ENCODE measurements at places on chromosomes 6 and 20. TPM values are rescaled to one million over a fixed set of nuclear protein-coding genes. Genes with fewer than 3 reads are reported as not detected.

DNA sequence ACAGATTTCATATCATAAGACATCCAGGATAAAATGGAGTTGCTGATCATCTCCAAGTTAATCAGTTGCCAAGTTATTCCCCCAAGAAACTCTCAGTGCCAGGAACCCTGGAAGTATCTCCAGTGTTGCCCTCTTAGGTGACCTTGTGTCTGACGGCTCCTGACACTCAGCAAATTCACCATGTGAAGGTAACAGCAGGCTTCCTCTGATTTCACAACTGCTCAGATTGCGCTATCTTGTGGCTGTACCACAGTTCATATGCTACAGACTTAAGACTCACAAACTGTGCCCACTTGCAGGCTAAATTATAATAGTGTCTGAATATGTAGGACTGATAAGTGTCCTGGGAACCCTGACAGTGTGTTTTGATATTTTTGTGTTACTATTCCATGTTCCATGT lies 186.6 kb upstream of the OPRM1 start:
- DNase-seq, result no peak

DNA sequence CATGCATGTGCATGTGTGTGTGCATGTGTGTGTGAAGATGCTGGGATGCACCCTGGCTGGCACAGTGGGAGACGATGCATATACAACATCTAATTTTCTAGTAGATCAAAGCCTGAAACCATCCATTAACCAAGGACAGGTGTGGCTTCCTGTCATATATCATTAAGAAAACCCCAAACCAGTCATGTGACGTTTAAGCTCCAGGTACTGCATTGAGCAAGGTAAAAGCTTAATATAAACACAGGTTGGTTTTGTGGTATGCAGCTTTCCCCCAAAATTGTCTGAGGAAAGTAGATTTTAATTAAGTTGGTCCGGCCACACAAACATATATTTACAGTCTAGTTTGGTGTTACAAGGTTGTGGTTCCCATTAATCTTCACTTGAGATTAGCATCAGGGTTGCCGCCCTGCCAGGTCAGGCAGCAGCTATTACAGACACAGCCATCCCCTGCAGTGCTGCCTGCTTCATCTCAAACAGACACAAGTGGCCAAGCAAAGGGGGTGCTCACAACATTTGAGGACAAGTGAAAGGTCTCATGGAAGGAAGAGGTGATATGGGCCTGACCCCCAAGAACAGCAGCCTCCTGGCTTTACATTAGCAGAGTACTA lies 48.6 kb upstream of the NAA20 start:
- DNase-seq, result no peak

DNA sequence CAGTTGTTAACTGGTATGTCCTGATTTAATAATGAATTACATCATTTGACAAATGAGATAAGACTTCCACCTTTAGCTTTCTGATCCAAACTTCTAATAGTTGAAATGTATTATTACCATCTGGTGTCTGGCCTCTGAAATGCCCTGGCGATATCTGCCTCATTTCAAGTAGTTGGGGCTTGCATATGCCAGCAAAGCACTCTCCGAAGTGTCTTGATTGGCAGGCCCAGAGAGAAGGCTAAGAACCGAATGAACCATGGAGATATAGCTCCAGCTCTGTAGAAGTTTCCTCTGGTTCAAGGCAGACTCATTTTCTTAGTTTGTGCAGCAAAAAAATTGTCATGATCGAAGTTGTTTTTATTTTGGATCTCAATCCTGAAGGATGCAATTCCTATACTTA lies 13.4 kb upstream of the HIVEP2 start:
- no peak for DNase-seq

GRCh38 chr20:44041001-44041400 lies 126.3 kb downstream of the TOX2 start:
- no peak for DNase-seq

DNA sequence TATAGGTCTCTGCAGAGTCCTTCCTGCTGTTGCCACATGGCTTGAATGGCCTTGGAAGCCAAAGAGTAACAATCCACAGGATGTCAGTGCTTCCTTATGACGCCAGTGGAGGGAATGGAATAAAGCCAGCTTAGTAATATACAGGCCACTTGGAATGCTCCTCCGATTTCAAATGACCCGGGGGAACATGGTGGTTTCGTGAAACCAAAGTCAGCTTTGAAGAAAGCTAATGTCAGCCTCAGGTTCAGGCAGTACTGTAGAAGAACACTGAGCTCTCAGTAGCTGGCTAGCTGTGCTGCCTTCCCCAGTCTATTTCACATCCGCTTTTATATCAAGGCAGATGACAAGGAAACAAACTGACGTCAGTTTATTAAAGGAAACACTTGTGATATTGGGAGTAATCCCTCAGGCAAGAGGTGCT lies 189.1 kb downstream of the DTNBP1 start:
- DNase-seq, result no peak

The CST4 gene
- not detected for total RNA-seq

All from MG63 (cell line).